ENCODE measurements at places on chromosomes 5 and 9.

DNA sequence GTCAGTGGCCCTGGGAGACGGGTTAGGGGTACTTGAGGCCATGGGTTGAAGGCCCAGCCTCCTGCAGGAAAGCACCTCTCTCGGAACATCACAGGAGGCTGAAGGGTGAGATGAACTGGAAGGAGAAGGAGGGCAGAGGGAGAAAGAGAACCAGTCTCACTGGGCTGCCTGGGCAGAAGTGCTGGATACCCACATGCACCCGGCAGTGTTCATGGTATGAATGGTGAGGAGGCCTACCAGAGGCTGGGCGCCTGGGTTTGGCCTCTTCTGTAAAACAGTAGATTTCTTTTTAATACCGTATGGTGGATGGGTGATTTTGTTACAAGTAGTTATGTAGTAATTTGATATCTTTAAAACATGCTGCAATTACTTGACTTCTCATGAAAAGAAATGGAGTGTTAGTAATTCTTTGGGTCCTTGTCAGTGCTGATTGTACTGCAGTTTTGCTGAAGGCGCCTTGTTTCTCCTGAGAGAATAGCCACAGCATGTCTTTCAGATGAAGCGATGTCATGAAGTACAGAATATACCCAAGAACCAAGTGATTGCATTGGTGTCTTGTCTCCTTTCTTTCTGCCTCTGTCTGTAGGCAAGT, 258.6 kb downstream of the FANCC start:
- peak; percentile 19 for ATAC-seq

- ATAC-seq: no peak
Measured at GRCh38 chr5:157484768-157485167, 24.8 kb downstream of the NIPAL4 start.

- ATAC-seq: no peak
Measured at GRCh38 chr5:77329664-77330430, 119.4 kb downstream of the PDE8B start.

DNA sequence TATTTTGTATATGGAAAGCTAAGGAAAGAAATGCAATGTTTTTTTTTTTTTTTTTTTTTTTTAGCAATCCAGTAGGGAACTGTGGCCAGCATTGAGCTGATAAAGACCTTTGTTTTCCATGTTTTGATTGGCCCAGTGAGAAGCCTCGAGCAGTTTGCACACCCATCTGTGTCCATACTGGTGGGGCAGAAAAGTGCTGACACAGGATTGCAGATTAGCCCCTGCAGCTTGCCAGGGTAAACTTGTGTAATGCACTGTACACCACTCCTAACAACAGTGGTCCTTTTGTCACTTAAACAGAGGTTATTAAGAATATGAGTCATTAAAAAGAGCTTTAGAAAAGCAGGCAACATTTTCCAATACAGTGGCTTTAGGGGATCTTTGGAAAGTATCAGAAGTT, 132.8 kb upstream of the CDKN2B start:
- ATAC-seq: peak; percentile 29

DNA sequence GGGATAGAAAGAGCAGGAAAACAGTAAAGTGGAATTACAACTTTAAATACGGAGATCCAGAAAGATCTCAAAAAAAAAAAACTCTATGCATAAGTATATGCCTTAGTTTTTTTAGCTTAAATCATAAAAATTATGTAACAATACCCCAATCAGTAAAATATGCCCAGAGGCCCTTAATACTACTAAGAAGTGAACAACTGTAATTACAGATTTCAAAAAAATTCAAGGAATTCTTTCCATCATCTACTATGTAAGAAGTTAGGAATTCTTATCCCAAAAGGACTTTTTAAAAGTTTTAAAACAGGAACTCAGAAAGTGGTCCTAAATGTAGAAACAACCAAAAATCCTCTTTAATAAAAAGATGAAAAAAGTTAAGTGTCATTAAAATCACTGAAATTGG, 111.3 kb downstream of the SSBP2 start:
- no peak for ATAC-seq

DNA sequence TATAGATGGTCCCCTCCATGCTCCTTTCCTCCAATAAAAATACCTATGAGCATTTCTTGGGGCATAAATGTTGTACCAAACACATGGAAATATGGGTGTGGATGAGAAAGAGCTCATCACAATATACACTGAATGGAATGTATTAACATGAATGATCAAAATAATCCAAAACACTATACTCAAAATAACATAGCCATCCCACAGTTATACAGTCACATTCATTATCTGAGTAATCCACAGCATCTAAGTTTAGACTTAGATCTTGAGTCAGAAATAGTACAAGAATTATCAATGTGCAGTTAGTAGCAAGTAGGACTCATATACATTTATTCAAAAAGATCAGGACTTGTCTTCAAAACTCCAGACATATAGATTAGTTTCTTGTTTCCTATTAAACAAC, 175.2 kb upstream of the NREP start:
- ATAC-seq: no peak

DNA sequence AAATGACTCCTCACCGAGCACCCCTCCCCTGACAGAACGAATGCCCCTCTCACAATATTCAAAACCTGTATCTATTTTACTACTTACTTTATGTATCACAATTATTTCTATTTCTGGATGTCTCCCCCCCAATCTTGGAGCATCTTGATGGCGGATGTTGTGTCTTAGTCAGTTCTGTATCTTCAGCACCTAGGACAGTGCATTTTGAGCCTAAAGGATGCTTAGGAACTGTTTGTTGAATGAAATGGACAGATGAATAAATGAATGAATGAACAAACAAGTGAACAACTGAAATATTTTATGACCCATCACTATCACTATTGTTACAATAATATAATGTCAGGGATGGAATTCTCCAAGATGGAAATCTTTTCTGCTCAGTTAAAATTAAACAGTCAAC, 295.7 kb downstream of the DNAH5 start:
- ATAC-seq: no peak

DNA sequence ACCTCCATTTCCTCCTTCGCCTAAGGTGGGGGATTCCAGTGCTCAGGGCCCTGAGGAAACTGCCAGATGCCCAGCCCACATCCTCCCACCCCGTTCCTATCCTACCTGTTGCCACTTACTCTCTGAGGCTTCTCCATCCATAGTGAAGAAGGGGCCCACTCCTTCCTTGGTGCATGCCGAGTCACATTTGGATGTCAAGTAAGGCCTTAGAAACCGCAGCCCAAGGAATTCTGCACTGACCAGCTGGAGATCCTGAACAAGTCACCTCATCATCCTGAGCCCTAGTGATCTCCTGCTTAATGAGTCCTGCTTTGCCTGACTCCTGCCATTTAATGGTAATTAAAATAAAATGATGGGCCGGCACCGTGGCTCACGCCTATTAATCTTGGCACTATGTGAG, 6.7 kb upstream of the TNIP1 start:
- no peak for ATAC-seq

DNA sequence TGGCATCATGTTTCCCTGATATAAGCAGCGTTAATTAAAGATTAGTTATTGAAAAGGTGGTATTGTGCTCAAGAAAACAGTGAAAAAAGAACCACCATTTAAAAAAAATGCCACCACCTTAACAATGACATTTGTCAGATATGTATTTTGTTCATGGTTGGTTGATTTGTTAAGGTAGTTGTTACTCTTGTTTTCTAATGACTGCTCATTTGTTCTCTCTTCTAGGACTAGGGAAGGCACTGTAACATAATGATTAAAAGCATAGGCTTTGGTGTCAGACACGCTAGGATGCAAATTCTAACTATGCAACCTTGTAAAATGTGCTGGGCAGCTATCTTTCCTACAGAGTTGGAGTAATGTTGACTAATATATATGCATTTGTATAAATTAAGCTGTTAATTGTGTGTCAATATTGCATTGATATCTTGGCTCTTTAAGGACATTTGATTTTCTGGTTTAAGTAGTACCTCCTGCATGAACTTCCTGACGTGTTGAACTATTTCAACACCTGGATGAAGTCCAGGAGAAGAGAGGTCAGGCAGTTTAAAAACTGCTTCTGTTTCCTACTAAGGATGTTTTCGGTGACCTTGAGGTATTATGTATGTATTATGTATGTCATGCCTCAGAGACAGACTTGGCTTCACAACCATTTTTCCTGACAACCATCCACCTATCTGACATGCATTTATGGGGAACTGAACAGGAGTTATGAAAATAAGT, 77.8 kb downstream of the MUSK start:
- peak; percentile 32 for ATAC-seq

GRCh38 chr5:172417130-172417841, 37.0 kb downstream of the SH3PXD2B start:
- ATAC-seq: no peak

GRCh38 chr9:79980432-79980831, 408.7 kb downstream of the TLE4 start:
- ATAC-seq: no peak

DNA sequence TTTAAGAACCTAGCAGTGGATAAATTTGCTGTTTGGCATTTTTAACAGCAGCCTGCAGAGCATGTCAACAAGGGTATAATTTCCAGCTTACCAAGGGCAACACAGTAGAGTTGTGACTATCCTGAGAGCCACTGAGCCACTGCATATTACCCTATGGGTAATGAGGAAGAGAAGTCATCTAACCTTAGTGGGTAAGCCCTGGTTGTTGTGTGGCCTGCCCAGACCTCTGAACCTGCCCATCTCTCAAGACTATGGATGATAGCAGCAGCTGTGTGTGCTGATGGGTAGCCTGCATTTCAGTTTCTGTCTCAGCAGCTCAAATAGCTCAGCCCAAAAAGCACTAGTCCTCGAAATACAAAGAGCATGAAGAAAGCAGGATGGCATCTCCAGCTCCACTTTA, 56.1 kb upstream of the PIP5K1B start:
- ATAC-seq: no peak

GRCh38 chr5:66519626-66520025, 76.6 kb upstream of the MAST4 start:
- peak; percentile 60 for ATAC-seq

Measured in esophagus mucosa (tissue), 1 donor.